Uterus (tissue), 4 donors: ENCODE measurements at places on chromosomes 2 and 18.

- no peak for DNase-seq
Observed at GRCh38 chr2:227030789-227031188, 133.2 kb downstream of the COL4A4 start.

DNA sequence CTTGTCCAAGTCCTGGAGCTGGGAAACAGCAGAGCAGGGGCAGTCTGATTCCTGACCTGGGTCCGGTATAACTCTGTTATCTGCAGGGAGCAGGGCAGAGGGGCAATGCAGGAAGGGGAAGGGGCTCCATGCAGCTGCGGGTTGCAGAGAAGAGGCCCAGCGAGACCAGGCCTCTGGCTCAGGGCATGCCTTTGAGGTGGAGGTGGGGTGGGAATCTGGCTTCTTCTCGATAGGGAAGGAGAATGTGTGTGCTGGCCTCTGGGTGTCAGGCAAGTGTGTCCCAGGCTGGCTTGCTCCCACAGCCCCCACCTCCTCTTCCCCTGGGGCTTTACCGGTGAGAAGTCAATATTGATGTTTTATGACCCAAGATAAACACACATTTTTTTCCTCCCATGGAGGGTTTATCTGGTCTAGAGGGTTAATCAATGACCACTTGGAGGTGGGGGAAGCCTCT lies 187.1 kb upstream of the HAAO start:
- peak; percentile 6 for DNase-seq

DNA sequence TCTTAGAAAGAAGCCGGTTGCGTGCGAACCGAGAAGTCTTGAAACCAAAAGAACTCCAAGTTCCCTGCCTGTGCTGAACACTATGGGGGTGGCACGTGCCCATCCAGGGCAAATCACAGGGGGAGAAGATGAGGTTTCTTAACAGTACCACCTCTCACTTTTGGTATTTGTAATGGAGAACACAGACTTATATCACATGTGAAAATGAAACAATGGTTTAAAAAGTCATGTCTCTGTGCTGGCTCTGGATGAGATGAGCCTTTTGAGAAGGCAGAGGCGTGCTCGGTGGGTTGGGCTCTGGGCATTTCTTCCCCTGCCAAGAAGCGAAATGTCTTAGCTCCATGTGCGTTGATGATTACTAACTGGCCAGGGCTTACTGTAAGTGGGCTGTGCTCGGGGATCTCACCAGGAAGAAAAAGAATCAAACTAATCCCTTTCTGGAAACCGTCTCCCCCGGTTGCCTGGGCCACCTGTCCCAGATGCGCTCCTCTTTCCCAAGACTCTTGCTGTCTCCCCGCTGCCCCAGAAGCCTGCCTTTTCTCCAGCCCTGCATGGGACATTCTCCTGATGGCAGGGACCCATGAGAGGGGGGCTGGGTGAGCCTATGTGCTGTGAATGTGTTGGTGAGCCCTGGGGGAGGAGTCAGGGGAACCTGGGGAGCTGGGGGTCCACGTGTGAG lies 252.9 kb downstream of the PRKCE start:
- DNase-seq: no peak

- no peak for DNase-seq
Observed at GRCh38 chr2:5385596-5385995, 306.6 kb upstream of the SOX11 start.

DNA sequence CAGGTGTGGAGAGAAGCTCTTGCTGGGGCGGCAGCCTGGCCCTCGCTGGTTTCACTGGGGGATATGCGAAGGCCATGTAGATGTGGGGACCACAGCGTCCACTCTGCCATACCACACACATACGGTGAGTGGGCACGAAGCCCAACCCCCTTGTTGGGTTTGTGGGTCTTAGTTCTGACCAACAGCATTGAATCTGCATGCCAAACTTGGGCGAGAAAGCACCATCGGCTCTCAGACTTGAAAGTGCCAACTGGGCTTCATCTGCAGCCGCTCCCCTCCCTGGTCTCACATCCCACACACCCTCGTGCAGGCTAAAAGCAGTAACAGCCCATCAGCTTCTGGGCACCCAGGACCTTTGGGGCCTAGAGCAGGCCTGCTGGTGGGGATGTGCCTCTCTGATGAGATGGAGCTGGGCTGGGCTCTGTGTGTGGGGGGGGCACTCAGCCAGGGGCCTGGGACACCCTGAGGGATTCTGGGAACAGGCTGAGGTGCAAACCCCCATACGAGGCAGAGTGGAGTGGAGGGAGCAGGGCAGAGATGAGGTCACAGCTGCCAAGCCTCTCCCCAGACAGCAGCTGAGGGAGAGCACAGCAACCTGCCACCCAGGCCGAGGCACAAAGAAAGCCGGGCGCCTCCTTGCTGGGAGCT lies 264.4 kb downstream of the TWIST2 start:
- DNase-seq: peak; percentile 37

DNA sequence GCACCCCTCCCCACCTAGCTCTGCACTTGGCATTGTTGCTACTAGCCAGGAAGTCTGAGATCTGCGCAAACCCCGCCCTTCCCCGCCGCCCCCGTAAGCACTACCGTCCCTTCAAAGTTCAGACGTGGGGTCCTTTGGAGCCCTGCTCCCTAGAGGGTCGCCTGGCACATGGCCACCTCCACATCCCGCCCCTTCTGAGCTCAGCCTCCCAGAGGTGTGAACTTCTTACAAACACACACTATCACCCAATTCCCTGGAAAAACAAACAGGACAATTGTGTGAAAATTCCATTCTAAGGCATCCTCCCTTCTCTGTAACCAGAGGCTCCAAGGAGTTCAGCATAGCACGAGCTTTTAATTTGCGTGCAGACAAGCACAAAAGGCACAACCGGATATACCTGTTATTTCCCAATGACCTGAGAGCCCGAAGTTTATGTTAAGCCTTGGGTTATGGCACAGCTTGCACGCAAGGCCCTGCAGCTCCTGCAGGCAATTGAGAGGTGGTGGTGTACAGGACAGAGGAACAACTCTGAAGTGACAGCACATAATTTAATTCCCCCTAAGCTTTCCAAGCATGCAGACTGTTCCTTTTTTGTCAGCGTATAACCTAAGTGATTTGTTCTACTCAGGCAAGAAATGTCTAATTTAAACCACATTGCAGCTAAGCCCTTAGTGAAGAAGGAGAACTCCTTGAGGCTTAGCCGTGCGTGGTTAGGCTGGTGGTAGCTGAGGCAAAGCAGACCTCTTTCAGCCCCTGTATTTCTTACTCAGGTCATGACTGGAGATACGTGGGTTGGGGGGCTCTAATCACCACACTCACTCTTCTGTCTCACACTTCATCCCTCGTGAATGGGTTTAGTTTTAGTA lies 20.3 kb upstream of the CYP1B1 start:
- no peak for DNase-seq

GRCh38 chr2:20421336-20421987 lies 25.4 kb upstream of the RHOB start:
- no peak for DNase-seq

- no peak for DNase-seq
Observed at GRCh38 chr2:157364257-157364974, 38.8 kb upstream of the ERMN start.

GRCh38 chr2:158413581-158413980 lies 43.0 kb downstream of the CCDC148 start:
- DNase-seq: no peak

DNA sequence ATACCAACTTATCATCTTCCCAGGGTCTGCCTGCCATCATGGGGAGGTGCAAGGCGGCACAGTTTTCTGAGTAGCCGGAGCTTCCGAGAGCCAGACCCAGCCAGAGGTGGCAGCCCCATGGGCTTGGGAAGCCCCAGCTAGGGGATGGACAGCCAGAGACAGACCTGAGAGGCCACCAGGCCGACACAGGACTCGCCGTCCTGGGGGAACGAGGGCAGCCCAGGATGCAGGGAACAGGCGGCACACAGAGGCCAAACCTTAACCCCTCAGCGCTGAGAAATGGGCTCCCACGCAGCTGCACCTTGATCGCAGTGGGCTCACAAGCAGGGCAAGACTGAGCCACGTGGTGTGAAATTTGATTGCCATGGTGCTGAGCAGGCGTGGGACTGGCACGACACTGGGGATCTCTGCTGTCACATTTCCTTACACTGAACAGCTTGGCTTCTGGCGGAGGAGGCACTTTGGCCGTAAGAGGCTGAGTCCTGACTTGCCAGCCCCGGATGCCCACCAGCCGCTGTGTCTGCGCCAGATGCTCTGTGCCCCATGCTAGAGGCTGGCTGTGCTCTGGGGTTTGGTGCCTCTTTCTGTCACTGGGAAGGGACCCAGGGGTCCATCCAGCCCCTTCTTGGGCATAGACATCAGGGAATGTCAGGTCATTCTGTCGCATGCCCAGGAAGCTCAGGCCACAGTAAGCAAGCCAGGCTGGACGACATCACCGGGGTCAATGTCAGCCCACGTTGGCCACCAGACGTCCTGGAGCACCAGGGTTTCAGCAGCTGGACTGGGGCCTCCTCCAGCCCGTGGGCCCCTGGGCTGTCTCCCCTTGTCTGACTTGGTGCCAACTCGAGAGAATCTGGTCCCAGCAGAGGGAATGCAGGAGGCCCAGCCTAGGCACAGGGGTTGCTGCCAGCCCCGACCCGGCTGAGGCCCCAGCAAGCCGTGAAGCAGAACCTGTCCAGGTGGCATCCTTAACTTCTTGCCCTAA lies 312.1 kb upstream of the MYT1L start:
- DNase-seq: no peak

GRCh38 chr2:118805064-118805690 lies 42.3 kb downstream of the EN1 start:
- no peak for DNase-seq

GRCh38 chr2:37664231-37664643 lies 7.2 kb downstream of the CDC42EP3 start:
- no peak for DNase-seq
